ENCODE measurements at places on chromosomes 1 and 21.

DNA sequence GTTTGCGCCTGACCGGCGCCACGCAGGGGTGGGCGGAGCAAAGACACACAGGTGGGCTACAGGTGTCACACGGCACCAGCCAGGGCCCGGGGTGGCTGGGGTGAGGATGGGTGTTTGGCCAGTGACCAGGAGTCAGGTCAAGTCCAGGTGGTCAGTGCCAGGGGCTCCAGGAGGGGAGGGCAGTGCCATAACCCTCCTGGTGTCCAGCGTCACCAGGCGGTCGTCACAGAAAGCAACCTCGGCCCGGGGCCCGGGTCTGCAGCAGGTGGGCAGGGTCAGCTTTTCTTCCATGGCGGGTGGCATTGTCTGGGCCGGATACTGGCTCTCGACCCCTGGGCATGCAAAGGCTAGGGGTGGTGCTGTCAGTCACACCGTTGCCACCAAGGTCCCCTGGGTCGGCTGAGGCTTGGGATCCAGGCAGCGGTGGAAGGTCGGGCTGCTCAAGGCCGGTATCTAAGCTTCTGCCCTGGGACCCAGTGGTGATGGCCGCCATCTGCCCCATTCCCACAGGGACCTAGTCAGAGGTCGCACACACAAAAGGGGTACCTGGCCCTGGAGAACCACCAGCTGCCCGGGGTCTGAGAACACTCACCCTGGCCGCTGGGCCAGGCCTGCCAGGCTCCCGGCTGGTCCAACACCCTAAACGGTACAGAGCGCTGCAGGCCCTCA, 1.8 kb downstream of the FNDC10 start:
- DNase-seq, result no peak

GRCh38 chr1:201468844-201469644, at the start of gene PHLDA3:
TSS of gene PHLDA3 (minus strand) at chr1:201469188. CDS start at chr1:201468786, 402 bp downstream.
- peak; percentile 91 for DNase-seq

DNA sequence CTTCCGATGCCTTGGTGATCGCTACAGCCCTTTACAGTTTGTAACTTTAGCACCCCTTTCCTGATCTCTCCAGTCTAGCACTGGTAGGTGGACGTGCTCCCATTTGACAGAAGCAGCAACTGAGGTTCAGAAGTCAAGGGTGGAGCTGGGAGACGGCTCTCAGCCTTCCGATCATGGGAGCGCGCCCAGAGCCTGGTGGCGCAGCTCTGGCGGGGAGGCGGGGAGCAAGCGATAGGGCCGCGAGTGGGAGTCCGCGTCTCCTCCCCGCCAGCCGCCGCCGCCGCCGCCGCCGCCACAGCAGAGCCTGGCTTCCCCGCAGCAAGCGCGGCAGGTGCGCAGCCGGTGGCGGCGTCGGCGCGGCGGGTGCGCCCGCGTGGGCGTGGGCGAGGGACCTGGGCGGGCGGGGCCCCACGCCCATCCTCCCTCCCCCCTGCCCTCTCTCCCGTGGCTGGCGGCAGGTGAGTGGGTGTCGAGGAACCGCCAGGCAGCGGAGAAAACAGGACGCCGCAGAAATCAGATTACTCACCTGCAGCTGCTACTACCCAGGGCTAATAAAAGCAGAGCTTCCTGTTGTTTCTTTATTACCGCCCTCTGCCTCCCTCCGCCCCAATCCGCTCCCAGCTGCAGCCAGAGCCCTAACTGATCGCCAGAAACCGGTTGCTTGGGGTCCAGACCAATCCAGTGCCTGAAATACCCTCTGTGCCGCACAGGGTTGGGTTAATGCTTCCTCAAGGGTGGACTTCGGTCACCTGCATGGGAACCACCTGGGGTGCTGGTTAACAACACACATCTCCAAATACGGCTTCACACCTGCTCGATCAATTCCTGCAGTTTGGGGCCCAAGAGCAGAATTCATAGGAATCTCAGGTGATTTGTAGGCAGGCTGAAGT, 60.2 kb upstream of the ID3 start:
- peak; percentile 8 for DNase-seq

GRCh38 chr1:65792669-65793358, at the start of gene PDE4B:
TSS of gene PDE4B (plus strand) at chr1:65792895.
- no peak for DNase-seq

- DNase-seq, result peak; percentile 75
These were observed 102.0 kb upstream of the RUNX3 start for GRCh38 chr1:25031966-25032667.

DNA sequence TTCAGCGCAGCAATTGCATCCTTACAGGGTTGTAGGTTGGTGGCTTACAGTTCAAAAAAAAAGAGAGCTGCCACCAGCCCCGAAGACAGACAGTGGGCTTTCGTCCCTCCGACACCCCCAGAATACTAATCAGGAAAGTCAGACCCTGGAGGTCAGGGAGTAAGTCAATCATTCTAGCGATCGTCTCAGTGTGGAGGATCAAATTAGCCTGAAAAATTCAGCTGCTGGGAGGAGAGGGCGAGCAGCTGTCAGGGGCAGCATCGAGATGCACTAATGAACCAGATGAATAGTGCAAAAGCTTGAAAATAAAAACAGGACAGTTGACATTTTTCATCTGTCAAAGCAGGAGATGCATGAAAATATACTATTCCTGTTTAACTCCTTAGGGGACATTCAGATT, 138.4 kb downstream of the NEK7 start:
- DNase-seq, result no peak

- DNase-seq, result no peak
These were observed 47.1 kb downstream of the LEPR start for GRCh38 chr1:65467536-65467935.

GRCh38 chr1:46527474-46528296, 23.8 kb downstream of the KNCN start:
- peak; percentile 36 for DNase-seq

DNA sequence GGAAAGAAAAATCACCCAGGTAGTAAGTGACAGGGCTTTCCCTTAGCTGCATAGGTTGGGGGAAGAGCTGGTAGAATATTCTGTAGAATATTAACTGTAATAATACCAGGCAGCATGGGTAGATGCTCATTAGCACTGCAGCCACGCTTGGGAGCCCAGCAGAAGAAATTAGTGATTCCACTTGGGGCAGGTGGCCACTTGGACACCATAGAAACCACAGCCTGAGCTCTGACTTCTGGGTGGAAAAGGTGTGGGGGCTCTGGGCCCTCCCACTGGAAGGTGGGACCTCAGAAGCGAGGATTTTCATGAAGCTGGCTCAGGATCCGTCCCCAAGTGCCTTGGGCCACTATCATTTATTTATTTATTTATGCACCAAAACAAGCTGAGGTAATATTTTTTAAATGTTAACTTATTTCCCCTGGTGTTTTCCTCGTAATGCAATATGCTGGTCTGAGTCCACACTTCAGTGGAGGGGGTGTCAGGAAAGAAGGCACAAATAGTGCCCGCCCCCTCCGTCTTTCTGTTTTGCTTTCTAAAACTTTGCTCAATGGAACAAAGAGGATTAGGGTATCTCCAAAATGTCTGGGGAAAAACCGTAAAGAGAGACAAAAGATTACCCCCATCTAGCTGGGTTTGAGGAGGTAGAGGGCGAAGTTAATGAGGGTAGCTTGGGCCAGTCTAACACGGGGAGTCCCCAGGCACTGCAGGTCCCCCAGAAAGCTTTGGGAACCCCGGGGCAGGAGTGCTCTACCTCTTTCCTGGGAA, 75.2 kb upstream of the GADD45A start:
- no peak for DNase-seq

GRCh38 chr1:74835051-74835450, 102.1 kb downstream of the TYW3 start:
- no peak for DNase-seq

DNA sequence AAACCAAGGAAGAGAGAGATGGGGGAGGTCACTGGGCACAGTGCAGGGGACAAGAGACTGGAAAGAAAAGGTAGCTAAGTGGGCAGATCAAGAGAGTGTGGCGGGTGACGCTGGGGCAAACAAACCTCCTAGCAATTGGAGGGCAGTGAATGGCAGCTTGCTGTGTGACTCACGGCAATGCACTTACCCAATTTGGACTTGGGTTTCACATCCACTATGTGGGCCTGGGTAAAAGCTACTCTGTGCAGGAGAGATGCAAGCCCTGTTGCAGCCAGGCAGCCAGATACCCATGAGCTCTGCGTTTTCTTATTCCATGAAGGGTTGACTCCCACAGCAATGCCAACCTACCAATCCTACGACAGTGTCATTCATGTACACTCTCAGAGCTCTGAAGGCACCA, 9.5 kb downstream of the PLXNA2 start:
- DNase-seq, result no peak

- DNase-seq, result no peak
These were observed 324.8 kb downstream of the SMYD3 start for GRCh38 chr1:246182149-246182851.

- DNase-seq, result no peak
These were observed 12.3 kb downstream of the ADGRB2 start for GRCh38 chr1:31751822-31752241.

- no peak for DNase-seq
These were observed 30.7 kb downstream of the ADAM30 start for GRCh38 chr1:119865627-119866026.

- DNase-seq, result no peak
These were observed 5.8 kb downstream of the COQ8A start for GRCh38 chr1:226945858-226946245.

GRCh38 chr1:78370779-78371482, 119.8 kb upstream of the PTGFR start:
- DNase-seq, result no peak

GRCh38 chr1:16462773-16463330, 22.3 kb downstream of the NECAP2 start:
- no peak for DNase-seq

- no peak for DNase-seq
These were observed 451.1 kb downstream of the PCP4 start for GRCh38 chr21:40318371-40318770.

DNA sequence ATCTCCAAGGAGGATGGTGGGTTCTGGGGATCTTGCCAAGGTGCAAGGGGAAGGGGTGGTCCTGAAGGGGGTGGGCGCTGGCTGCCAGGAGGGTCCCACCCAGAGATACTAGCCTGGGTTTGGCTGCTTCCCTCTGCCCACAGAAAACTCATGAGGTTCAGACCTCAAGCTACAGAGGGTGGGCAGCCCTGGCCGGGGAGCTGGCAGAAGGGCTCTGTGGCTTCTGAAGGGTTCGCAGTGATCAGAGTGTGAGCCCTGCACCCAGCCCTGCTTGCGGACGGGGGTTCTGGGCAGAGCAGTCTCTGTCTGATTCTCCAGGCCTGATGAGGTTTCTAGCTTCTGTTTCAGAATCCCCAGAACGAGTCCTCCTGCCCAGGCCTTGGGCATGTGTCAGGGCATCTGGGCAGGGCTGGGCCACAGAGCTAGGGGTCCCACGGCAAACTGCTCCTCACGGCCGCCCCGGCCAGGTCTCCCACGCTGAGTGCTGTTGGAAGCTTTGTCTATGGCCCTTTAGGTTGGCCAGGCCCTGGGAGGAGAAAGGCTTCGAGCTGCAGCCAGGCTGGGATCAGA, 635 bp upstream of the MMEL1 start:
- DNase-seq, result no peak

- DNase-seq, result no peak
These were observed 38.1 kb downstream of the HHAT start for GRCh38 chr1:210366767-210367166.

DNA sequence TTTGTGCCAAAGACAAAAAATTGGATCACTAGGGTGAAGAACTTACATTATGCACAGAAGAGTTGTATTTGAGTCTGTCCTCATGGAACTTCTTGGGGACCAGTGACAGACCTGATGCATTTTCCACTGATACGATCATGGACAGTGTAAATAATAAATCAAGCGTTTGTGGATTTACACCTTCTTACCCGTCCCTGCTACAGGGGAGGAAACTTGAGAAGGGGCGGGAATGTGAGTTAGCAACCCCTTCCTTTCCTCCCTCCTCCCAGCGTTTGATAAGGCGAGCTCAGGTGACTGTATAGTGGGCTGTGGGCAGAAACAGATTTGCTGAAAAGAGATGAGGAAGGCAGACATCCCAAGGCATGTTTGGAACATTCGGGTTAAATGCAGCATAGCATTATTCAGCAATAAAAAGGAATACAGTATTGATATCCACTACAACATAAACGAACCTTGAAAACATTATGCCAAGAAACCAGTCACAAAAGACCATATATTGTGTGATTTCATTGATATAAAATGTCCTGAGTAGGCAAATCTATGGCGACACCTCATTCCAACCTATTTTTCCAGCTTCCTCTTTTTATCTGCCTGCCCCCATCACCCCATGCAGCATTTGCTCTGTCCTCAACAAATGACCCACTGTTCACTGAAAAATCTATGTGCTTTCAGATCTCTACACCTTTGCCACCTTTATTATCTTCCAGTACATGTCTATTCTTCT, 128.7 kb downstream of the ZZZ3 start:
- no peak for DNase-seq

Measured in NCI-H226 (cell line).